ENCODE measurements at places on chromosomes 16 and 17.
A peak's percentile ranks its signal among the peaks of the same experiment; 100 is the strongest.

GRCh38 chr16:66717112-66717675 is 20.7 kb upstream of the CMTM4 start:
- peak; percentile 45 for DNase-seq

DNA sequence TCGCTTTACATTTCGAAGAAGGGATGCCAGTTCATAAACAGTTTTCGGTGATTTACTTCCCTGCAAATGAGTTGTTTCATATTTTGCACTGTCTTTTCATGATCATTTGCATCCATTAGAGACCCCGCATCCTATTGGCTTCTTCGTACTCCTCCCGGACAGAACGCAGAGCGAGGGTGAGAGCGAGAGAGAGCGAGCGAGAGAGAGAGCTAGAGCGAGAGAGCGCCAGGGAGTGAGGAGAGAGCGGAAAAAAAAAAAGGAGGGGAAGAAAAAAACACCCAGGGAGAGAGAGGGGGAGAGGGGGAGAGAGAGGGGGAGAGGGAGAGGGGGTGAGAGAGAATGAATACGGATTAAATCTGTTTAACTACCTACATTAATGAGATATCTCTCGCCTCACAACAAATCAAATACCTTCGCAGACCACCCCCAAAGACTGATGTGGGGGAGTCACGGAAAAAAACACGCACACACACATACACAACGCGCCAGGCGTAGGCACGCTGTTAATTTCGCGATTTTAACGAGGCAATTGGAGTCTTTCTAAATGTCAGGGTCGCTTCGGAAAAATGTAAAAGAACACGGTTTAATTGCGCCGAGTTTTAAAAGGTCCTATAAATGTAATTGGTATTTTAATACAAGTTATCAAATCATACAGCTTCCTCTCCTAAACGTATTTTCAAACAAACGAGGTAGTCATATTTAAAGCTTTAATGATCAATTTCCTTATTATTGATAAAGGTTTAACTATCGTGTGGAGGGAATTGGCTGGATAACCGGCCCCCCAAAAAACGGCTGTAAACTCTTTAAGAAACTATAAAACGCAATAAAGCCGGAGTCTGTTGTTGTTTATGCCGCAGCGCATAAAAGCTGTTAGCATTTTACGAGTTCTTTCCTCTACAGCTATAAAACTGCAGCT is at the start of gene HOXB8:
Gene HOXB8 (minus strand): TSS at position 246 of the 916 bp plus-strand sequence. CDS start 588 bp downstream, outside the sequence.
- no peak for DNase-seq

- no peak for DNase-seq
These were observed 833.2 kb upstream of the RBFOX1 start for GRCh38 chr16:6499413-6499812.

DNA sequence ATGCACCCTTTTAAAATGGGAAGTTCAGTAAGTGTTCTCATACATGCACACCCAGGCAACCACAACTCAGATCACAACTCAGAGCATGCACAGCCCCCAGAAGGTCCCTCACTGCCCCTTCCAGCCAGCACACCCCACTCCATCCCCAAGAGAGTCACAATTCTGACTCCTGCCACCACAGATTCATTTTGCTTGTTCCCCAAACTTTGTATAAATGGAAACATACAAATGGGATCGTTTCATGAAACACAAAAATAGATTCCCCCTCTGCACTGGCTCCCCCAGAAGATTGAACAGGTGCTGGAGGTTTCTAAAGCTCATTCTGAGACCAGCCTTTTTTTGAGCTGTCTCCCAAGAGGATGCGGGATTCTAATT is 3.3 kb upstream of the TNFRSF13B start:
- DNase-seq = no peak

DNA sequence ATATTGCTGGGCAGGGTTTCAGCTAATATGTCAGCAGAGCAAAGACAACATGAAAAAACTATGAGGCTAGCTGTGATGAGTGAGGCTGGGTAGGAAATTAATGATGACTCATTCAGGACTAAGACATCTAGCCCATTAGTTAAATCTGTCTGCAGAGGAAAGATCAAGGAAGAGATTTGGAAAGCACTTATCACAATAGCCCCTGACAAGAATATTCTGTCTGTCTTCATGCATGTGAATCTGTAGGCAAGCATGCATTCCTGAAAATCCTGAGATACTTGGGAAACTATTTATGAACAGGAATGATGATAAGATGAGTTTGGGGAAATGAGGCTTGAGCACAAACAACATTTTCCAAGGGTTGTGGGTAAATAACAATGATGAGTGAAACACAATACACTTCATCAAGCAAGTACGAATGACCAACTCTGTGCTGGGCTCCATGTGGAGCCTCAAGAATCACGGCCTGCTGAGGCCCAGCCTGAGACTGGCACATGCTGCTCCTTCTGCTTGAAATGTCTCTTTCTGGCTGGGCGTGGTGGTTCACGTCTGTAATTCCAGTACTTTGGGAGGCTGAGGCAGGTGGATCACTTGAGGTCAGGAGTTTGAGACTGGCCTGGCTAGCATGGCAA is 96.5 kb upstream of the ASIC2 start:
- no peak for DNase-seq

DNA sequence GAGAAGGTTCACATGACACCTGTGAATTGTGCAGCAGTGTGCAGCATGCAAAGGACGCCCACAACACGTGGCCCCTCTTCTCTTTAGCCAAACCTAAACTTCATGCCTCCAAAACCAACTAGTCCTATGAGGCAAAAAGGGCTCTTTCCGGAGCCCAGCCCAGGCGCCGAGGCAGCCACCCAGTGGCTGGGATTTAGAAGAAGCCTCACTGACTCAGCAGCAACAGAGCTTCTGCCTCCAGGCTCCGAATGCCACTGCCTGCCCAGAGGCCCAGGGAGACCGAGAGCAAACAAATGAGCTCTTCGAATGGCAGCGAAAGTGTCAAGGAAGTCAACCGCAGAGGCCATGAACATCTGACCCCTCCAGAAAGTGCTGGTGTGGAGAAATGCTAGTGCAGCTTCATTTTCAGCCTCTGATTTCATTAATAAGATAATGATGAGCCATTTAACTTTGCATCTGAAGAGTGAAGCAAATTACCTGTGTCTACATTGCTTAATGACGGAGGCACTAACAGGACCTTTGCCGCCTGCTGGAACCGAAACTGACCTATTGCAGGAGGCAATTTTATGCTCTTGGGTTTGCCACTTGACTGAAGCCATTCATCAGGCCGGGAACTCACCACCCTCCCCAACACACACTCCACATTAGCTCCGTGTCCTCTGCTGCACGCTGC is 157.7 kb upstream of the RPL38 start:
- no peak for DNase-seq

DNA sequence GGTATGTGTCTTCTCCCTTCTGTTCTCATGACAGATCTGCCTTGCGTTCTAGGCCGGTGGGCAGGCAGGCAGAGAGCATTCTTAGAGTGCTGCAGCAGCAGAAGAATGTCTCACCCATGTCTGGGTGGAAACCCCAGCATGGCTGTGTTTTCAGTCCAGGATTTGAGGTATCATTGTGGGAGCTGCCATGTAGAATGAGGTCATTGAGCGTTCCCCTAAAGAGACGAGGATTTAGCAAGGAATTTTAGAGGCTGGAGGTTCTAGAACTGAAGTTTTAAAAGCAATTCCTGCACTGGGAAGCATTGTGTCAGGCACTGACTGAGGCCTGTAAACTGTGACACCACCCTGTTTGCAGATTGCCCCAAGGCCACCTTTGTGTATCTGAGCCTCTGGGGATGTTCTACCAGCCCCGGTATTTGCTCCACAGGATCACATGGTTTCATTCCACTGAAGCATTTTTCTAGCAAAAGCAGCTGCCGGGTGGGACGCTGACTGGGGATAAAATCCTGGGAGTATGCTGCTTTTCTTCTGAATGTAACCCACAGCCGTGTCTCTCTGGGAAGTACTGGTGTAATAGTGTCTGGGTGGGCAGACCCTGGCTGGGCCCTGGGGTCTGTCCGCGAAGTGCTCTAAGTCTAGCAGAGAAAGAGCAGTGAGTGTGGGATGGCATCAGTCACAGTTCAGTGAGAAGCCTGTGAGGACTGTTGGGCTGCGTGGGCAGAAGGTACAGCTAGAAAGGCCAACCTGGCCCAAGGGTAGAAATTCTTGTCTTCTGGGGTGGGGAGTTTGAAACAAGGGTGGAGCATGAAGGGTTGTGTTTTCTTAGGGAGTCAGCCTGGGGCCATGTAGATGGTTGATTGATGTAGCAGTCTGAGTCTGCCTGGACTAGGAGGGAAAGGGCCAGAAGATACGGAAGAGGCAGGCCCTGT is 30.2 kb downstream of the PLCD3 start:
- no peak for DNase-seq

- DNase-seq = peak; percentile 30
These were observed 307 bp downstream of the CDYL2 start for GRCh38 chr16:80804056-80804525.

GRCh38 chr16:85316321-85316919 is 204.1 kb upstream of the CIBAR2 start:
- DNase-seq = no peak

- no peak for DNase-seq
These were observed 19.5 kb downstream of the TRAF4 start for GRCh38 chr17:28763137-28763799.

GRCh38 chr17:11641521-11642275 is 43.4 kb downstream of the DNAH9 start:
- DNase-seq = no peak

- no peak for DNase-seq
These were observed 10.1 kb downstream of the KCTD5 start for GRCh38 chr16:2692251-2692947.

GRCh38 chr17:34579017-34579946 is at the start of gene TMEM132E:
Gene TMEM132E, plus strand, starts transcription at chr17:34579582. Its CDS starts 1,495 bp downstream, at chr17:34581077.
- no peak for DNase-seq

DNA sequence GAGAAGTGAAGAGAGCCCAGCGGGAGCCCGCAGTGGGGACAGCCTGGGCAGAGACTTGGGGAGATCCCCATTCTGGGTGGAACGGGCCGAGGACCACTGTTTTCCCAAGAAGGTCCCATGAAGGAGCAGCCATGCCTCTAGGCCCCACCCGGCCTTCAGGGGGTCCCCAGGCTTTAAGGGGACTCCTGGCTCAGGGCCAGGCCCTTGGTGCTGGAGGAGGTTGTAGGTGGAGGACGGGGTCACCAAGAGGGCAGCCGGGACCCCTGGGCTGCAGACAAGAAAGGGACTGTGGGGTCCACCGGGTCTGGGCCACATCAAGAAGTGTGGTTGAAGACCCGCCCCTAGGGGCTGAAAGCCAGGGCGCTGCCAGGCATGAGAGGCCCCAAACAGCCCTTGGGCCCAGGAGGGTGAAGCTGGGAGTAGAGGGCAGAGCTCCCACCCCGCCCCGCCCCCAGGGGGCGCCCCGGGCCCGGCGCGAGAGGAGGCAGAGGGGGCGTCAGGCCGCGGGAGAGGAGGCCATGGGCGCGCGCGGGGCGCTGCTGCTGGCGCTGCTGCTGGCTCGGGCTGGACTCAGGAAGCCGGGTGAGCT is at the start of gene PRSS21:
Gene PRSS21 (plus strand): TSS at position 487 of the 589 bp plus-strand sequence. CDS start 32 bp downstream, at position 519.
- DNase-seq = no peak

GRCh38 chr16:69005641-69006355 is 99.7 kb upstream of the HAS3 start:
- DNase-seq = no peak

DNA sequence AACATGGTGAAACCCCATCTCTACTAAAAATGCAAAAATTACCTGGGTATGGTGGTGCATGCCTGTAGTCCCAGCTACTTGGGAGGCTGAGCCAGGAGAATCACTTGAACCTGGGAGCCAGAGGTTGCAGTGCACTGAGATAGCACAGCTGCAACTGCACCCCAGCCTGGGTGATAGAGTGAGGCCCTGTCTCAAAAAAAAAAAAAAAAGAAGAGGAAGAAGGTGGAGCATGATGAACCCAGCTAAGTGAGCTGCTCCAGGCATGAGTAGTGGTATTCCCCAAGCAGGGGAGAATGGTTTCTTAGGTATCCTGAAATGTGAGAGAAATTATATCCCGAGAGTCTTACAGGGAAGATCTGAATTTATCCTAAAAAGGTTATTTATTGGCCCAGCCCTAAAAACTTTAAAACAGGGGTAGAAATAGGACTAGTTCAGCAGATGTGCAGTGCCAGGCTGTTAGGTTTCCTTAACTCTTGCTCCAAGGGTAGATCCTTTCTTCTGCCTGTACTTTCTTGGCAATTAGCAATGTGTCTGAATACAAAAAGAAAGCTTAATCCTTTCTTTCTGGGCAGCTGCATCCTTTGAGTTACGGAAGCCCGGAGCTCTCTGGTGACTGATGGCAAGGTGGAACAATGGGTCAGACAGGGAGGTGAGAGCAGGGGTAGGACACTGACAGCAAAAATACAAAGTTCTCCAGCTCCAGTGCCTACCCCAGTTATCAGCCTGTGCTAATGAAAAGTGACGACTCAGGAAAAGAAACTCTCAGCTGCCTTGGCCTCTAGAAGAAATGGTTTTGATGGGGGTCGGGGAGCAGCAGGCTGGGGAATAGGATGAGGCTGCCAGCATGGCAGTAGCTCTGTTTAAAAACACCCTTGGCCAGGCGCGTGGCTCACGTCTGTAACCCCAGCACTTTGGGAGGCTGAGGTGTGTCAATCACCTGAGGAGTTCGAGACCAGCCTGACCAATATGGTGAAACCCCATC is 36.5 kb upstream of the TOB1 start:
- DNase-seq = no peak

DNA sequence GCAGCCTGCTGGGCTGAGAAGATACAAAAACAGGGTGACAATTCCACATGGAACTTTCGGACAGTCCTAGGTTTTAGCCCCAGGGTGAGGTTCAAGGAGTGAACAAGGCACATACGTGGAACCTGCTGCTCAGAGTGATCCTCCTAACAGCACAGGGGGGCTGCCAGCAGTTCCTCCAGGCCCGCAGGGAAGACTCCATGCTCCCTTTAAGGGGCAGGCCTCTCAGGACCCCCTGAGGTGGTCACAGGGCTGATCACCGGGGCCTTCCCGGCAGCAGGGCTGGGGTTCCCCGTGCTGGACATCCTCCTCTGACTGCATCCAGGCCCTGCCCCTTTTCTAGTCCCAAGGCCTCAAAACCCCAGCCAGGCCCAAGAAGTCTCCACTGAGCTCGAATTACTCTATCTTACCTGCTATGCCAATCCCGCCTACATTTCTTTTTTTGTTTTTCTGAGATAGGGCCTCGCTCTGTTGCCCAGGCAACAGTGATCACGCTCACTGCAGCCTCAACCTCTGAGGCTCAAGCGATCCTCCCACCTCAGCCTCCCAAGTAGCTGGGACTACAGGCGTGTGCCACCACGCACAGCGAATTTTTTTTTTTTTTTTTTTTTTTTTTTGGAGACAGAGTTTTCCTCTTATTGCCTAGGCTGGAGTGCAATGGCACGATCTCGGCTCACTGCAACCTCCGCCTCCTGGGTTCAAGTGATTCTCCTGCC is 10.4 kb downstream of the CANT1 start:
- DNase-seq = no peak

DNA sequence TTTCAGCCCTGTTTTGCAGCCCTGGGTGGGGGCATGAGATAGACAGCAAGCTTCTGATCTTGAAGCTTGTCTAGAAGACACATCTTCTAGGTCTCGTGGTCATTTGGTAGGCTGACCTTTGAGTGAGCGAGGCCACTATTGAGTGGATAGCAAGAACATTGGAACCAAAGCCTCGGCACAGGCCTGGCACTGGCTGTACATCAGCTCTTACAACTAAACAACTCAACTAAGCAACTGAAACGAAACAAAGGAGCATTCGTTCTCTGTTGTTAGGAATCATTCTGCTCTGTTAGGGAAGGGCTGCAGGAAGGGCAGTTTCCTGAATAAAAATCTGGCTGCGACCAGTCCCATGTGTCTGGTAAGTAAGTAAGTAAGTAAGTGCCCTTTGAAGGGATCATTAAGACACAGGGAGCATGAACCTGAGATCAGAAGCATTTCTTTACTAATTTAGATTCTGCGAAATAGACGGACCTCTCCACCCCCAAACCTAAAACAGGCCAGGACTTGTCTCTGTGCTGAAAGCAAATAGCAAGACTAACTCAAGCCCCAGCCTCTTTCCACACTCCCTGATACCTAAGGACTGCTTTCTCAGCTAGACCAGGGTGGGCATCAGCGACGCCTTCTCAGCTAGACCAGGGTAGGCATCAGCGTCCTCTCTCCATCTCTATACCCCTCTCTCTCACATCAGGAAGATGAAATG is 22.7 kb downstream of the CYB561 start:
- DNase-seq = no peak

Data from AG04450 (cell line).